ENCODE measurements at places on chromosomes 2 and 18.

DNA sequence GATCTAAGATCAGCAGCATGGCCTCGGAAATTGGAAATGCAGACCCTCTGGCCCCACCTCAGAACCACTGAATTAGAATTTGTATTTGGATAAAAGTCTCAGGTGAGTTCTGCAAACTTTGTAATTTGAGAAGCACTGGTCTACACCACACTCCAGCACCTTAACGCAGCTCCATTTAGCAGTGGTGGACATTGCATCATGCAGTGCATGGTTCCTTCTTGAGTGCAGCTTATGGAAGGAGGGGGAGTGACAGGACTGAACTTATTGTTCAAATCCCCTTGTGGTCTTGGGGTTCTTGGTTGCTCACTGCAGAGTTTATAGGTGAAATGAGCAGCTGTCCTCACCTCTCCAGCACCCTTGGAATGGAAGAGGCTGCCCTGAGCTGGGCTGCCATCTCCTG is 17.4 kb upstream of the STEAP3 start:
- DNase-seq, result no peak

DNA sequence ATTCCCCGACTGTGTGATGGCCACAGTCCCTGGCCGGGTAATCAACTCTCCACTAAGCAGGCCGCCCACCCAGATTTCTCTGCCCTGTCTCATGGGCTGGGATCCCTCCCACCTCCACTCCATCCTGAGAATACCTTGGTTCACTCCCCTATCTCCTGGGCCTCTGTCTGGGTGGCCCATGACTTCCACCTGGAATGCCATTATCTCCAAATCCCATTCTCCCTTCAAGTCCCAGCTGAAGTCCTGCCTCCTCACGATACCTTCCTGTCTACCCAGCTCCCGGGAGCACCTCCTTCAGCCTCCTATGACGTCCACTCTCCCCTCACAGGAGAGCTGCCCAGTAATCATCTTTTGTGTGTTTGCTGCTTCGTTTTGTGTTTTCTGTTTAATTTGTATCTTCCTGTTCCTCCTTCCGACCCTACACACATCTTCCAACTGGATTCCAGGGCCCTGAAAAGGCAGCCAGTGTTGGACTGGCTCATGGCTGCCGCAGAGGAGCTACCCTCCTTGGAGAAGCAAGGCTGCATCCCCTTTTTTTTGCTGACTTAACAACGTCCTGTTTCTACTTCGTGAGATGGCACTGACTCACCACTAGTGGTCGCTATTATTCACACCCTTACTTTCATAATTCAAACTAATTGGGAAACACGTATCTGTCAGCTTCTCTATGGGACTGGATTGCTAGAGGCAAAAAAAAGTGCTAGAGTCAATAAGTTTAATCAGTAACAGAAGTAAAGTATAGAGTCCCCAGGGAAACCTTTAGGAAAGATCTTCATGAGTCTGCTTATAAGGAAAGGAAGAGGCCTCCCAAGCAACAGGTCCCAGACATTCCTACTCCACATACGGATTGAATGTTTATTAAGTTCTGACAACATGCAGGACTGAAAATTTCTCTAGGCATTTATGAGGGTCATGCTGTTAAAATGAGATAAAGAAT is 171.9 kb upstream of the GATA6 start:
- no peak for DNase-seq

DNA sequence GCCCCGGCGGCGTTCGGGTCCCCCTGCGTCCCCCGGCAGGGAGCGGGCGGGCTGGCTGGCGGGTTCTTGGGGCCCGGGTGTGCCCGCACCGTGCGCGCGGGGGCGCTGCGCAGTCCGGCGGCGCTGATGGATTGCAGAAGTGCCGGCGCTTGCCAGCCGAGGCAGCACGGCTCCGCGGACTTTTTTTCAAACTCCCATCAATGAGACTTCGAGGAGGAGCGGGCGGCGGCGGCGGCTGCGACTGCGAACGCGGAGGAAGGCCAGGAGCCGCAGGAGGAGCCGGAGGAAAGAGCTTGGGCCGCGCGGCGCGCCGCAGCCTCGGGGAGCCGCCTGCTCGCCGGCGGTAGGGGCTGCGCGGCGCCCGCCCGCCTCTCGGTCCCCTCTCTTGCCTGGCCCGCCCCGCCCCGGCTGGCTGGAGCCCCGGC is at the start of gene GLI2:
TSS of gene GLI2 (plus strand) at position 123 of the 425 bp plus-strand sequence. CDS start 61,453 bp downstream, outside the sequence.
- DNase-seq, result no peak

GRCh38 chr18:34651586-34652369 is 58.3 kb upstream of the DTNA start:
- DNase-seq, result no peak

GRCh38 chr2:176614930-176615329 is 345.7 kb downstream of the MTX2 start:
- DNase-seq, result no peak

DNA sequence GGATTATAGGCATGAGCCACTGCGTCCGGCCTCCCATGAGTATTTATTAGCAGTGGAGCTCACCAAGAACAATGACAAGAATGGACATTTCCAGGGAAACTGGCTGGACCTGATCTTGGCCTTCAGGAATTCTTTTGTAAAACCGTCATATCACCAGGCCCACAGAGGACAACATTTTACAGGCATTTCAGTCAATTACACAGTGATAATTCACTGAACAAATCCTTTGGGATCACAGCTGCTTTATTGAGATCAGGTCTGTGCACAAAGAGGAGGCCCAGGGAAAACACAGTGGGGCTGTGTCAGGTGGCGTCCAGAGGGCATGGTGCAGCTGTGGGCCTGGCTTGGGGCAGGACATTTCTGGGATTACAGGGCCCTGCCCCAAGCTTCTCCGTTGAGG is 30.1 kb upstream of the GTF2A1L start:
- no peak for DNase-seq

Measured in T-helper 9 cell (primary cell).